ENCODE measurements at places on chromosomes 13 and 19. TPM values are rescaled to one million over a fixed set of nuclear protein-coding genes. Genes with fewer than 3 reads are reported as not detected.

DNA sequence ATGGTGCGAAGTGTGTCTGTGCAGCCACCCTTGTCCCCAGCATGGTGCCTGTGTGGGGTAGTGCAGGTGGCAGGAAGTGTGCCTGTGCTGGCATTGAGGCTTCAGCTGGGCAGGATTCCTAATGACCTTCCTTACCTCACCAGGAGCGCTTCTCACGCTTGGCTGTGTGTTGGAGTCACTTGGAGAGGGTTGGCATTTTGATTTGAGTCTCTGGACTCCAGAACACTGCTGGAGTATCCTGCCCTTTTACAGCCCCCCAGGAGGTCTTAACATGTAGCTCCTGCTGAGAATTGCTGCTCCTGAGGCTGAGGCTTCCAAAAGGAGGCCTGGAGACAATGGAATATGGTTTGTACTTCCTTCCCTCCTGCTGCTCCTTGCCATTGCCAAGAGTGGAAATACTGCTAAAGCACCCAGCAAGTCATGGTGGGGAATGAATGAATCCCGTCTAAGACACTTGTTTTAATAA is 87.1 kb downstream of the ARHGEF7 start:
- no peak overlapping the region for H3K4me3 ChIP-seq
- H3K4me1 ChIP-seq = peaks cover 49% of the 10 kb centered on the region
- no peaks in the 10 kb centered on the region for H3K27me3 ChIP-seq
- H3K27ac ChIP-seq = peak overlapping the region; percentile 99
- no peak for DNase-seq
- peaks cover 20% of the 10 kb centered on the region for H3K36me3 ChIP-seq

DNA sequence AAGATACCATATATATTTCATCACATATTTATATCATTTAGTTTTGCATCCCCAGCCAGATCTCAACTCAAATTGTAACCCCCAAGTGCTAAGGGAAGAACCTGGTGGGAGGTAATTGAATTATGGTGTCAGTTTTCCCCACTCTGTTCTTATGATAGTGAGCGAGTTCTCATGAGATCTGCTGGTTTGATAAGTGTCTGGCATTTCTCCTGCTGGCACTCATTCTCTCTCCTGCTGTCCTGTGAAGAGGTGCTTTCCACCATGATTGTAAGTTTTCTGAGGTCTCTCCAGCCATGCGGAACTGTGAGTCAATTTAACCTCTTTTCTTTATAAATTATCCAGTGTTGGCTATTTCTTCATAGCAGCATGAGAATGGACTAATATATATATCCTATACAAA is 462.5 kb upstream of the SLITRK5 start:
- H3K27ac ChIP-seq = no peak overlapping the region
- DNase-seq = no peak
- no peak overlapping the region for H3K4me3 ChIP-seq
- no peaks in the 10 kb centered on the region for H3K36me3 ChIP-seq
- H3K27me3 ChIP-seq = no peaks in the 10 kb centered on the region
- peaks cover 2% of the 10 kb centered on the region for H3K4me1 ChIP-seq

GRCh38 chr13:24617256-24618010 is 62.8 kb upstream of the ATP12A start:
- H3K27me3 ChIP-seq = no peaks in the 10 kb centered on the region
- H3K4me3 ChIP-seq = no peak overlapping the region
- H3K36me3 ChIP-seq = no peaks in the 10 kb centered on the region

- peaks cover 36% of the 10 kb centered on the region for H3K4me1 ChIP-seq
- no peaks in the 10 kb centered on the region for H3K36me3 ChIP-seq
- peaks cover 18% of the 10 kb centered on the region for H3K27me3 ChIP-seq
- no peak for DNase-seq
- H3K4me3 ChIP-seq = peak overlapping the region; percentile 76
Observed at GRCh38 chr19:49117677-49118564, 1.0 kb downstream of the C19orf73 start.

- no peaks in the 10 kb centered on the region for H3K27me3 ChIP-seq
- H3K27ac ChIP-seq = no peak overlapping the region
- H3K4me3 ChIP-seq = no peak overlapping the region
- peaks cover 5% of the 10 kb centered on the region for H3K4me1 ChIP-seq
Observed at GRCh38 chr19:2003874-2004273, 11.6 kb downstream of the BTBD2 start.

DNA sequence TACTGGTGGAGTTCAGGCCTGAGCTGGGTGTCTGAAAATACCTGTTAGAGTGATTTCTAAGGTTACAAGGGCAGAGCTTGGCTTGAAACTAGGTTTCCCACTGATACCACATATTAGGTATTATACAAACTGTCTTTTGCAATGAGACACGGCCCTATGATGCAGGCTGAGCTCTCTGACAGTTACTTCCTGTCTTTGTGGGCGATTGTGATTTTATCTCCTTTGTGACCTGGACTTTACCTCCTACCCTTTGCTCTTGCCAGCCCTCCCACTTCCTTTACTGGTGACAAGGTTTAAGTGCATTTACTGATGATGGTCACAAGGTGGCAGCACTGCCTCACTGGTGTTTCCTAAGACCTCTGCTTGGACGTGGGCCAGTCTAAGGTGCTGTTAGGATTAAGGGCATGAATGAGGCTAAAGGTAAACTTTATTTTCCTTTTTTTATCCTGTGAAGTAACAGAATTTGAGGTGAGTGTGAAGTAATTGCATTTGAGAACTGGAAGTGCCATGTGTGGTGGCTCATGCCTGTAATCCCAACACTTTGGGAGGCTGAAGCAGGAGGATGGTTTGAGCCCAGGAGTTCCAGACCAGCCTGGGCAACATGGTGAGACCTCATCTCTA is 7.7 kb upstream of the CXCL17 start:
- no peak overlapping the region for H3K4me3 ChIP-seq
- peak; percentile 52 for DNase-seq
- H3K27me3 ChIP-seq = peaks cover 5% of the 10 kb centered on the region
- H3K27ac ChIP-seq = no peak overlapping the region

DNA sequence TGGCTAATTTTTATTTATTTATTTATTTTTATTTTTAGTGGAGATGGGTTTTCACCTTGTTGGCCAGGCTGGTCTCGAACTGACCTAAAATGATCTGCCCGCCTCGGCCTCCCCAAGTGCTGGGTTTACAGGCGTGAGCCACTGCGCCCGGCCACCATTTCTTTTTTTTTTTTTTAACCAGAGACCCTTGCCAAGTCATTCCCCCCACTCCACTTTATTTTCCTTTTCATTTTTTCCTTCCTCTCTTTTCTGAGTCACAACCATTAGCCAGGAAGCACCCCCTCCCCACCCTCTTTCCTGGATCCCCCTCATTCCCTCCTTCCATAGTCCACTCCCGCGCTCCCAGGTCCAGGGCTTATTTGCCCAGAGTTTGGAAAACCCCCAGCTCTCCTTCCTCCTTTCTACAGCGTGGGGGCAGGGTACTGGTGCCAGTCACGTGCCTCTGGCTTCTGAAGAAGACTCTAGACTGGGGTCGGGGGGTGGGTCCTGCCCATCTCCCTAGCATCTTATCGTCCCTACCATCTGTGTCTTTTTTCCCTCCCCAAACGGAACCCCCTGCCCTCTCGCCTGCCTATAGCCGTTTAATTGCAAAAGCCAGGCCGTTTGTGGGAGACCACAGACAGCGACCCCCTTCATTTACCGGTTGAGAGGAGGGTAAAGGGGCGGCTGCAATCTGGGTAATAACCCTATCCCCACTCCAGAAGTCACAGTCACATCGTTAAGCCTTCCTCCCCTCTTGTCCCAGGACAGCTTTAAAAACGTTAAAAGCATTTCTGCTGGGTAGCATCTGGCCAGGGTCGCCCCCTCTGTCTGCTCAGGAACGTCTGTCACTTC is 1.1 kb upstream of the CALR start:
- peak overlapping the region; percentile 99 for H3K4me3 ChIP-seq
- DNase-seq = no peak
- peaks cover 19% of the 10 kb centered on the region for H3K36me3 ChIP-seq
- H3K4me1 ChIP-seq = peaks cover 44% of the 10 kb centered on the region

- no peak overlapping the region for H3K4me3 ChIP-seq
- no peak overlapping the region for H3K27ac ChIP-seq
- DNase-seq = peak; percentile 2
- peaks cover 6% of the 10 kb centered on the region for H3K4me1 ChIP-seq
- H3K36me3 ChIP-seq = no peaks in the 10 kb centered on the region
- H3K27me3 ChIP-seq = peaks cover 25% of the 10 kb centered on the region
Observed at GRCh38 chr13:113053801-113054604, 51.6 kb upstream of the F7 start.

GRCh38 chr19:57560049-57560491 is 407 bp upstream of the ZNF550 start:
- DNase-seq = no peak
- H3K27me3 ChIP-seq = no peaks in the 10 kb centered on the region
- peaks cover 13% of the 10 kb centered on the region for H3K4me1 ChIP-seq
- peaks cover 41% of the 10 kb centered on the region for H3K36me3 ChIP-seq
- peak overlapping the region; percentile 96 for H3K4me3 ChIP-seq

GRCh38 chr19:3649888-3650287 is 23.3 kb upstream of the CACTIN start:
- H3K27me3 ChIP-seq = no peaks in the 10 kb centered on the region
- no peaks in the 10 kb centered on the region for H3K4me1 ChIP-seq
- no peak for DNase-seq
- peaks cover 8% of the 10 kb centered on the region for H3K36me3 ChIP-seq

DNA sequence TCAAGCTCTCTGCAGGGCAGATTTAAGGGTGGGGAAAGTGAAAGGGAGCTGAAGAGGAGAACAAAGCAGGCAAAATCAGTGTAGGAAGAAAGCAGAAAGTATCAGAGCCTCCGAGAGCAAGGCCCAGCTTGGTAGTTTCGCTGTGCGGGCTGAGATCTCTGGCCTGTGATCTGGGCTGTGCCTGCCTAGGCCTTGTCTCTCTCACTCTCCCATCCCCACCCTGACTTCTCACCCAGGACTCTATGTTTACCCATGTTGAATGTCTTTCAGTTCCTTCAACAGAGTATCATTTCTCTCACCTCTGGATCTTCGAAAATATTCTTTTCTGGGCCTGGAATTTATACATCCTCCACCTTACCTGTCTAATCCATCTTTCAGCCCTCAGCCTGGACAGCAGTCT is 391.3 kb downstream of the FOXO1 start:
- no peak for DNase-seq
- H3K4me1 ChIP-seq = peaks cover 25% of the 10 kb centered on the region
- H3K36me3 ChIP-seq = no peaks in the 10 kb centered on the region
- no peaks in the 10 kb centered on the region for H3K27me3 ChIP-seq

DNA sequence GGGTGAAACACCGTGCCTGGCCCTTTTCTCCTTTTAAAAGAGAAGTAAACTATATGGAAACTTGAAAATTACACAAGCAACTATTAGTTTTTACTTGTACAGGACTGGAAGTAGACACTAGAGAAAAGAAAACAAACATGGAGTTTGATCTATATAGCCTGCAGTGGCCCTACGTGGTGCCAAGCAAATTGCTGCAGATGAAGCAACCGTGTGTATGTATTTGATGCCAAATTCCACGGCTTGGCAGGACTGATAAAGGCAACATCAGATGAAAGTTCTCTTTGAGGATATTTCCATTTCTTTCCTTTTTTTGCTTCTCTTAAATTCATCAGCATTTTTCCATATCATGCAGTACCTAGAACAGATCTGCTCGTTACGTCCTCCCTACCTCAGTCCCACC is 49.8 kb downstream of the ATP8A2 start:
- peaks cover under 1% of the 10 kb centered on the region for H3K4me1 ChIP-seq
- H3K27me3 ChIP-seq = peaks cover 20% of the 10 kb centered on the region
- H3K4me3 ChIP-seq = no peak overlapping the region
- H3K27ac ChIP-seq = no peak overlapping the region

GRCh38 chr13:30138511-30138910 is 168.8 kb downstream of the KATNAL1 start:
- H3K27me3 ChIP-seq = no peaks in the 10 kb centered on the region
- no peaks in the 10 kb centered on the region for H3K36me3 ChIP-seq
- no peak overlapping the region for H3K27ac ChIP-seq
- H3K4me1 ChIP-seq = peaks cover 14% of the 10 kb centered on the region

DNA sequence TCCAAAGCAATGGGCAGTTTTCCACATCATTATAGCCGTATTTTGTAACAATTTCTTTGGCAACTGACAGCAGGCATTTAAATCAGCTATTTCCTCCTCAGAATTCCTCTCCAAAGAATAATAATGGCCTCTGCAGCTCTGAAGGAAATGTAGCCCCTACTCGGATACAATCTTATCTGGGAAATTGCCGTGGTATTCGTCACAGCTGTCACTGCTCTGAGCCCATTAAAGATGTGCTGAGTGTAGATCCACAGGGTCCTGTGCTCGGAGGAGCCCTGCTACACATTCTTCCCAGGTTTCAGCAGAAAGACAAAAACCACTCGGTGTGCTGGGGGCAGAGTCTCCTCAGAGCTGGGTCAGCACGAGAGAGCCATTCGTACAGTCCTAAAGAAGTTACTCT is 33.1 kb downstream of the MZT1 start:
- H3K4me3 ChIP-seq = no peak overlapping the region
- peaks cover 24% of the 10 kb centered on the region for H3K4me1 ChIP-seq
- no peak for DNase-seq
- peak overlapping the region; percentile 15 for H3K27ac ChIP-seq
- peaks cover 3% of the 10 kb centered on the region for H3K36me3 ChIP-seq

DNA sequence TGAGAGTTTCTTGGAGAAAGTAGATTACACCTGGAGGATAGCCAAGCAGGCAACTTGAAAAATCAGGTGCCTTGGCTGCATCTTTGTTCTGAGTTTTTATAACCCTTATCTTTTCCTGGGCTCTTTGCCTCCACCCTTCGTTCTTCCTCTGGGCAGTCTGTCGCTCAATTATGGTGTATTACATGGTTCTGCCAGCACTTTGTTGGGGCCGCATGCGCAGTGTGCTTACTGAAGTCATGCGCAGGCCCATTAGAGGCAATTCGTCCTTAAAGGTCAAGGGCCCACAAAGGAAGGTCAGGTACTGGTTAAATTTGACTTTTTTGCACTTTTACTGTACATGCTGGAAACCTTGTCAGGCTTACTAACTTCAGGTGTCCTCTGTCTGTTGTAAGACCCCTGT is 761.9 kb upstream of the SLITRK5 start:
- H3K4me3 ChIP-seq = no peak overlapping the region
- DNase-seq = no peak
- peak overlapping the region; percentile 20 for H3K27ac ChIP-seq
- H3K4me1 ChIP-seq = peaks cover 40% of the 10 kb centered on the region
- H3K27me3 ChIP-seq = no peaks in the 10 kb centered on the region
- peaks cover 1% of the 10 kb centered on the region for H3K36me3 ChIP-seq

GRCh38 chr13:109667056-109667455 is 119.3 kb downstream of the IRS2 start:
- H3K4me3 ChIP-seq = peak overlapping the region; percentile 9
- H3K27me3 ChIP-seq = peaks cover 3% of the 10 kb centered on the region
- DNase-seq = no peak
- no peaks in the 10 kb centered on the region for H3K36me3 ChIP-seq
- H3K27ac ChIP-seq = peak overlapping the region; percentile 86
- H3K4me1 ChIP-seq = peaks cover 22% of the 10 kb centered on the region

FXYD7 gene
- total RNA-seq = 0.69 TPM

PTBP1 gene
- 482 TPM for total RNA-seq

SUPT5H gene
- 136 TPM for total RNA-seq

CRTC1 gene
- 29.5 TPM for total RNA-seq

STARD13 gene
- total RNA-seq = 24.5 TPM

KL gene
- total RNA-seq = 0.34 TPM

C13orf42 gene
- not detected for total RNA-seq

TNFSF13B gene
- total RNA-seq = 1.6 TPM

BORA gene
- 8.8 TPM for total RNA-seq

SIGLEC14 gene
- not detected for total RNA-seq

TUBA3C gene
- not detected for total RNA-seq

OR4F17 gene
- total RNA-seq = not detected

Data from mesothelial cell of epicardium (in vitro differentiated cells).